Myocyte (in vitro differentiated cells): ENCODE measurements at places on chromosomes 13 and 19.

DNA sequence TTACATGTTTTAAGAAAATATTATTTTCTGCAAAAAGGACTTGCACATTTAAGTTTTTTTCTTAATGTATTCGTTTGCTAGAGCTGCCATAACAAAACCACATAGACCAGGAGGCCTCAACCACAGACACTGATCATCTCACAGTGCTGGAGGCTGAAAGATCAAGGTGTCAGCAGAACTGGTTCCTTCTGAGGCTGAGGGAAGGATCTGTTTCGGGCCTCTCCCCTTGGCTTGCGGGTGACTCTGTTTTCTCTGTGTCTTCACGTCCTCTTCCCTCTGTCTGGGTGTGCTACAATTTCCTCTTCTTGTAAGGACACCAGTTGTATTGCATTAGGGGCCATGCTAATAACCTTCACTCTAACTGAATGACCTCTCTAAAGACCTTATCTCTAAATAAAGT lies 364.2 kb downstream of the IRS2 start:
- no peak for DNase-seq

- DNase-seq: peak; percentile 64
Observed at GRCh38 chr19:40797963-40798682, 868 bp upstream of the EGLN2 start.

GRCh38 chr19:16259385-16260159 lies 61.9 kb downstream of the AP1M1 start:
- no peak for DNase-seq

- DNase-seq: no peak
Observed at GRCh38 chr13:56687131-56687530, 453.6 kb upstream of the PRR20A start.

- no peak for DNase-seq
Observed at GRCh38 chr13:34035676-34036325, 217.9 kb downstream of the RFC3 start.

- DNase-seq: no peak
Observed at GRCh38 chr13:21465710-21466160, 6.6 kb upstream of the ZDHHC20 start.

- no peak for DNase-seq
Observed at GRCh38 chr13:44120849-44121755, 241.4 kb downstream of the LACC1 start.

DNA sequence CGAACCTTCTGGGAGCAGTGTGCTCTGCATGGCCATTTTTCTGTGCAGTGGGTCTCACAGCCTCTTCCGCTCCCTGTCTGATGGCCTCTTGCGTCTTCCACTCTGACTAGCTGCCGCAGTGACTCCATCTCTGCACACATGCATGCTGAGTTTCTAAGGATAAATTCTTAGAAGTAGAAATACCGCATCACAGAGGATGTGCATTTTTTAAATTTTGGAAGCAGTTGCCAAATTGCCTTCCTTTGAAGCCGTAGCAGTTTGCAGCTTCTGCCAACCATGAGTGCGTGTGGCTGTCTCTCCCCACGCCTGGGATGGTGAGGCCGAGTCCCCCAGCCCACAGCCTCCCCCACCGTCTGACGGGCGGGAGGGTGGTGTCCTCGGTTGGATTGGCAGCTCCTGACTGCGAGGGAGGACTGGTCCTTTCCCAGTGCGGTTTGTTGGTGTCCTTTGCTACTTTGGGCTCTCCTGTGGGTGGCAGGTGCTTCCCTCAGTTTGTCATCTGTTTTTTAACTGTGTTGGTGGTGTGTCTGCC lies 9.8 kb downstream of the FZR1 start:
- DNase-seq: no peak

- no peak for DNase-seq
Observed at GRCh38 chr13:32616883-32617511, 30.7 kb downstream of the PDS5B start.

DNA sequence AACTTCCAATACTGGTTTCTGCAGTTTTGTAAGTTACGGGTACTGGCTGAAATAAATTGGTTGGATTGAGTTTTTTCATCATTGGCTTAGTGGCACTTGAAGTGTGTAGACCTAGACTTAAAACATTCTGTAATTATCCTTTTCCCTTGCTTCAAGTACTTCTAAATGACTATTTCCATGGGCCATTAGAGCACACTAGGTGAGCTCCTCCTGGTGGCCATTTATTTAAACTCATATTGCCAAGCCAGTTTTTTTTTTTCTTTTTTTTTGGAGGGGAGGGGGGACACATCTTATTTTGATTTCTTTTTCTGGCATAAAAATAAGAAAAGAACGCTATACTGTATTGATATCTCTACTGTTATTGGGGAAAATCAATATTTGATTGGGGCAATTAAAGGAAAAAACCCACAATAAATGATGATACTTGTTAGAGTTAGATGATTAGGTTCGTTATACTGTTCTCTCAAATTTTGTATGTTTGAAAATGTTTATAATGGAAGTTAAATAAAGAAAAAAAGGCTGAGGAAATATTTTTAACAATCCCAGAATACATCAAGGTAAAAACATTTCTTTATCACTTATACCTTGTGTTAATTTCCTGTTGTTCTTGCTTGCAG lies 82.9 kb downstream of the PDS5B start:
- DNase-seq: peak; percentile 58

GRCh38 chr19:48325265-48325910 lies at the start of gene EMP3:
Gene EMP3, plus strand, starts transcription at chr19:48325552. Its CDS starts 1,293 bp downstream, at chr19:48326845.
- peak; percentile 90 for DNase-seq

DNA sequence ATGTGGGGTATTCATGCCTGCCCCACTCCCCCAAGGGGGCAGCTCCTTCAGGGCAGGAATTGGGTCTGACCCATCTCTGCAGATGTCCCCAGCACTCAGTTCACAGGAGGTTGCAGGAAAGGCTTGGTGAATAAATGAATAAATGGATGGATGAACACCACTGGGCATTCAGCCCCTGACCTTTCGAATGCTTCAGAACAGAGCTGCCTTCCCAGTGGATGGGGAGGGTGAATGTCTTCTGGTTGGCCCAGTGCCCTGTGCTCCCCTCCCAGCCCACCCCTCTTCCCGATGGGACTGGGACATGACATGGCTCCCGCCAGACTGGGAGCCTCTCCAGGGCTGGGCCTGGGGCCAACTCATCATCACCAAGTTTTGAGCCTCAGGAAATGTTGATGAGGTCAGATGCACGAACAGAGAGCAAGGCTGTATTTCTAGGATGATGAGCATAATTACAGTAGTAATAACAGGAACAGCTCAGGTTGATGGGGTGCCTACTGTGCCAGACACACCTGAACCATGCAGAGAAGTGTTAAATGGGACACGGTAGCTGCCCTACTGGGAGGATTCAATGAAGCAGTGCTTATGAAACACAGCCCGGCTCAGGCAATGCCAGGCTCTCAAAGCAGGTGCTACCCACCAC lies 25.7 kb downstream of the VRK3 start:
- no peak for DNase-seq

GRCh38 chr13:47546391-47547225 lies 454.5 kb downstream of the SUCLA2 start:
- DNase-seq: peak; percentile 30

- DNase-seq: peak; percentile 25
Observed at GRCh38 chr19:15200553-15201364, at the start of gene NOTCH3. Gene NOTCH3, minus strand, starts transcription at chr19:15200995. Its CDS starts 90 bp downstream, at chr19:15200905.

GRCh38 chr19:21823224-21823623 lies 12.8 kb downstream of the ZNF43 start:
- DNase-seq: no peak

- DNase-seq: no peak
Observed at GRCh38 chr19:16067205-16067938, 8.9 kb upstream of the TPM4 start.

DNA sequence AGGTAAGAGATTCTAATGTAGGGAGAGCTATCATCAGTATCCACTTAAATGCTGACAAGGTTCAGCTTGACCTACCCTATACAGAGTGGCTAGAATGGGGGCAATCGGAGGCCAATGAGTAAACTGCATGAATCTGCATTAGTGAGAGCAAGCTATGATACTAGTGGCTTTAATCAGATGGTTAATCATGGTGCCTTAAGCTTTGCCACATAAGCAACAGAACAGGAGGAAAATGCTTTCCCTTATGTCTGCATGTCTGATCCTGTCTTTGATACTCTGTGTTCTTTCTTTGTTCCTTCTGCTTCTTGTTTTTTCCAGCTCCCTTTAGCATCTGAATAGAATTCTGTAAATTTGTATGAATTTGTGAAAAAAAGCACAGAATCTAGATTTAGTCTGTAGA lies 91.1 kb downstream of the WDFY2 start:
- no peak for DNase-seq

DNA sequence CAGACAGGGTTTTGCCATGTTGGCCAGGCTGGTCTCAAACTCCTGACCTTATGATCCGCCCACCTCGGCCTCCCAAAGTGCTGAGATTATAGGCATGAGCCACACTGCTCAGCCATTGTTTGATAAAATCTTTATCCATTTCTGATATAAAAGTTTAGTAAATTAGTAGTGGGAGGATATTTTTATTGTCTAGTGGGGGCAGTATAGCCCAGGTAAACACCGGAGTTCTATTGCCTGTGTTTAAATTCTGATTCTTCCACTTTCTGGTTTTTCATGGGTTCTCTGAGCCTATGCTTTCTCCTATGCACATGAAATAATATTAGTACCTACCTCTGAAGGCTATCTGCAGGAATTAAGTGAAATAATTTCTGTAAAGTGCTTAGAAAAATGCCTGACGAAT lies 20.1 kb upstream of the ARHGEF18 start:
- DNase-seq: no peak

DNA sequence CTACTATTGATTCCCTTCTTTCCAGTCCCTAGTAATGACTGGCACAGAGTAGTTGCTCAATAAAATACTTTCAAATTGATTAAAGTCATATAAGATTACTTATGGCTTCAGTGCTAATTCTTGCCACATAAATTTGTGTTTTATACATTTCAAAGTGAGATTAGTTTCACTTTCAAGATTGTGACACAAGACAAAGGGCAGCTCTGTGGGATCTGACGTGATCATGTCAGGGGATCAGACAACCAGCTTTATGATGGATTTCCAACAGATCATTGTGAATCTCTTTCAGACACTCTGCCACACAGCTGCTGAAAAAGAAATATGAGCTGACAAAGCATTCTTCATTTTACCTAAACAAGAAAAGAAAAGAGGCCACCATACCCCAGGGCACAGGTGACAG lies 73.4 kb upstream of the POMP start:
- no peak for DNase-seq

GRCh38 chr19:58476498-58477015 lies 405 bp downstream of the ZNF446 start:
- DNase-seq: peak; percentile 5

DNA sequence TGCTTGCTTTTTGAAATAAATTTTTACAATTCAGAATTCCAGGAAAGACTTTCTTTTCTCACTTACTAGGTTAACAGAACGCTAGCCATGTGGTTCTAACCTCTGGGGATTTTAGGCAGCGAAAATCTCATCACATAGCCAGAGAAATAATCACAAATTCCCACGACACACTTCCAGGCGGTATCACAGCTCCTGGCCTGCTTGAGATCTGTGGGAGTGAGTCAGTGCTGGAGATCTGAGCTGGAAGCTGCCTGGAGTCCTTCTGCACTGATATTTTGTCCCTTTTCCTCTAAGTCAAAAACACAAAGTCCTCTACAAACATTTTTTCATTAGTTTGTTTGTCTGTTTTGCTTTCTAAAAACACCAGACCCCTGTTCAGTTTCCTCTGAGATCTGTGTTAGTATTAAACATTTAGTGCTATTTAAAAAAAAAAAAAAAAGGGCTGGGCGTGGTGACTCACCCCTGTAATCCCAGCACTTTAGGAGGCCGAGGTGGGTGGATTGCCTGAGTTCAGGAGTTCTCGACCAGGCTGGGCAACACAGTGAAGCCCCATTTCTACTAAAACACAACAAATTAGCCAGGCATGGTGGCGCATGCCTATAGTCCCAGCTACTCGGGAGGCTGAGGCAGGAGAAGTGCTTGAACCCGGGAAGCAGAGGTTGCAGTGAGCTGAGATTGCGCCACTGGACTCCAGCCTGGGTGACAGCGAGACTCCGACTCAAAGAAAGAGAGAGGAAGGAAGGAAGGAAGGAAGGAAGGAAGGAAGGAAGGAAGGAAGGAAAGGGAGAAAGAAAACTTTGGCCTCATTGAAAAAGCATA lies 12.2 kb upstream of the UBE2L5 start:
- peak; percentile 61 for DNase-seq

DNA sequence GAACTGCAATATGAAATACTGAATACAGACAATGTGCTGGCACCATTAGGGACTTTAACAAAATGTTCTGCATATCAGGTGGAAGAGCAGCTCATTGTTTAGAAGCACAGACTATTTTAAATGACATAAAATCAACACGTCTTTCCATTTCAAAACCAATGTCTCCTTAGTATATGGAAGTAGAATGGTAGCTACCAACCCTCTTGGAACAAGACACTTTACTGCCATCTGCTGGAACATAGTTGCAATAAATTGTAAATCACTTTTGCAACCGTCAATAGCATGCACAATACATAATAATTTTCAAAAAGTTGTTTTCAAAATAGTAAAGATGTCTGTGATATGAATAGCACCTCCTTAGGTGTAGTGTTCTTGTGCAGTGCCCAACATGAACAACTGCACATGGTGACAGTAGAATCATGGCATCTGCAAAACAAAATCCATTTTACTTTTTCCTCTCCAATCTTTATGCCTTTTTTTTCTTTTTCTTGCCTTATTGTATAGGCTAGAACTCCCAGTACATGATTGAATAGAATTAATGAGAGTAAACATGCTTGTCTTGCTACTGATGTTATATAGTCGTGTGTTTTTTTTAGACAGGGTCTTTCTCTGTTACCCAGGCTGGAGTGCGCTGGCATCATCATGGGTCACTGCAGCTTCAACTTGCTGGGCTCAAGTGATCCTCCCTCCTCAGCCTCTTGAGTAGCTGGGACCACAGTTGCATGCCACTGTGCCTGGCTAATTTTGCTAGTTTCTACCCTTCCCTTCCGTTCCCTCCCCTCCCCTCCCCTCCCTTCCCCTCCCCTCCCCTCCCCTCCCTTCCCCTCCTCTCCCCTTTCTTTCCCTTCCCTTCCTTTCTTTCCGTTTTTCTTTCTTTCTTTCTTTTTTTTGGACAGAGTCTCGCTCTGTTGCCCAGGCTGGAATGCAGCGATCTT lies 7.8 kb upstream of the LYPD5 start:
- peak; percentile 52 for DNase-seq

DNA sequence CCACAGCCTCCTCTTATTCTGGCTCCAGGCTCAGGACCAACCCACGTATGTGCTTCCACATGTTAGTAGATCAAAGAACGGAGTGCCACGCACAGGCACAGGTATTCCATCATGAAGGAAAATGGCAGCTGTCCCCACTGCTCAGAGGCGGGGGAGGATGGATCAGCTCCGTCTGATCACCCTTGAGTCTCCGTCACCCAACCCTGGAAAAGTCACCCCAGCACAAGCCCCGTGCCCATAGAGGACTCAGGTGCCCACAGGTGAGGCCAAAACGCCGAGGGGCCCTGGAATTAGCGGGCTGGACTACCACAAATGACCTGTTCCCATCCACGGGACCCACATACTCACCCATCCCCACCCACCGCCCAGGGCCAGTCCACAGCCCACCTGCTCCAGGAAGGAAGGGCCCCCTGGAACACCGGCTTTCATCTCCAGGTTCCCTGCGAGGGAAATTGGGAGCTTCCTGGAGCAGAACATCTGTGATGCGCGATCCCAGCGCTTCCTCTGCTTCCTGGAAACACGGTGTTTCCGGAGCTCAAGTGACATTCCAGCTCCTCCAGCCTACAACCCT lies 120.5 kb upstream of the SPACA7 start:
- DNase-seq: no peak

GRCh38 chr13:74047931-74048600 lies 86.1 kb downstream of the KLF12 start:
- DNase-seq: peak; percentile 77
